ENCODE measurements at places on chromosomes 5 and 9. TPM values are rescaled to one million over a fixed set of nuclear protein-coding genes. Genes with fewer than 3 reads are reported as not detected.

The PCDHA12 gene
- total RNA-seq = 0.56 TPM

The TAS2R1 gene
- not detected for total RNA-seq

The PLAC8L1 gene
- 0.70 TPM for total RNA-seq

The PDLIM4 gene
- total RNA-seq = 48.7 TPM

The PCDHB13 gene
- 5.9 TPM for total RNA-seq

The SMARCA2 gene
- total RNA-seq = 199 TPM

The POU5F2 gene
- 1.1 TPM for total RNA-seq

The INSL6 gene
- not detected for total RNA-seq
